ENCODE measurements at places on chromosomes 7 and 10.

- no peak for DNase-seq
Measured at GRCh38 chr7:47461746-47462145, 120.2 kb downstream of the TNS3 start.

GRCh38 chr10:126917975-126918908, 13.0 kb downstream of the DOCK1 start:
- DNase-seq = no peak

DNA sequence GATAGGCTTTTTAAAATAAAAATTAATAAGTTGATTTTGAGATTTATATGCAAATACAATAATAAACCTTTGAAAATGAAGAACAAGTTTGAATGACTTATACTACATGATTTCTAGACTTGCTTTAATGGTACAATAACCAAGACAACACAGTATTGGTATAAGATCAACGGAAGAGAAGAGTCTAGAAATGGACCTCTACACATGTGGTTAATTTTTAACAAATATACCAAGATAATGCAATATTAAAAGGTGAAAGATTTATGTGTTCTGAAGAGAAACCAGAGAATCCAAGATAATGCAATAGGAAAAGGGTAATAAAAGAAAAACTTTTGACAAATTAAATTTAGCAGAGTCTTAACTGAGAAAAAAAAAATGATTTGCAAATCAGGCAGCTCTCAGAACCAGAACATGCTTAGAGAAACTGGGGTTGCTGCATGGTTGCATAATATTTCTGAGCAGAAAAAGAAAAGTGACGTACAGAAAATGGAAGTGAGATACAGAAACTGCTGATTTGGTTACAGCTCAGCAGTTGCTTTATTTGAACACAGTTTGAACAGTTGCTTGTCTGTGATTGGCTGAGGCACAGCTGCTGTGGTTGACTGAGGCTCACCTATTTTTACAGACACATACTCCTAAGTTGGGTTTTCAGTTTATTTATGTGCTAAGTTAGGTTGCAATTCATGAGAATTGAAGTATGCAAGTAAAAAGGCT, 365.9 kb downstream of the CRPPA start:
- no peak for DNase-seq

GRCh38 chr7:73647725-73648592, 19.7 kb upstream of the VPS37D start:
- no peak for DNase-seq

DNA sequence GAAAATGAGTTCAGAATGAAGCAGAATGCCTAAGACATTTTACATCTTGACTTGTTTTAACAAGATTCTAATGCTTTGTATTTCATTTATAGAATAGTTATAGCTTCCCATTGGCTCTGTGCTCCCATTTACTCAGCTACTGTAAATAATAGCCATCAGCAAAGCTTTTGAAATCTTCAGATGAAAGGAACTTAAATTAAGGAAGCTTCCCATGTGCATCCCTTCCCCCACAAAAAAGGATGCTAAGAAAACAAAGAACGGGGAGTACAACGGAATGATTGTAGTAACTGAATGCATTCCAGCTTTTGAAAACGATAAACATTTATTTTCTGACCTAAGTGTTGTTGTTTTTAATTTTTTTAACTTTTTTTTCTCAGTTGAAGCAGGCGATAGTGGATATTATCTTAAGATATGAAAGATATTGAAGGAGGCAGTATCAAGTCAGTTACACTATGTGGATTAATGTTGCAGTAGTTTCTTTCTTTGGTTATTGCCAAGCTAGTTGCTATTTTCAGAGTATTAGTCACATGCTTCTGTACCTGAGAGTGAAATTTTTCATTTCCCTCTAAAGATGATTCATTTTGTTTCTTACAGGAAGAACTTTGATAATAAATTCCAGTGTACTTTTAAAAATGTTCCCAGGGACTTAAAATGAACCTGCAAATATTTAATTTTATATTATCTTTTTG, 129.2 kb downstream of the KCND2 start:
- no peak for DNase-seq
